ENCODE measurements at places on chromosomes 2 and 18. TPM values are rescaled to one million over a fixed set of nuclear protein-coding genes. Genes with fewer than 3 reads are reported as not detected.

CKAP2L gene
- total RNA-seq, result 40.3 TPM

DNA sequence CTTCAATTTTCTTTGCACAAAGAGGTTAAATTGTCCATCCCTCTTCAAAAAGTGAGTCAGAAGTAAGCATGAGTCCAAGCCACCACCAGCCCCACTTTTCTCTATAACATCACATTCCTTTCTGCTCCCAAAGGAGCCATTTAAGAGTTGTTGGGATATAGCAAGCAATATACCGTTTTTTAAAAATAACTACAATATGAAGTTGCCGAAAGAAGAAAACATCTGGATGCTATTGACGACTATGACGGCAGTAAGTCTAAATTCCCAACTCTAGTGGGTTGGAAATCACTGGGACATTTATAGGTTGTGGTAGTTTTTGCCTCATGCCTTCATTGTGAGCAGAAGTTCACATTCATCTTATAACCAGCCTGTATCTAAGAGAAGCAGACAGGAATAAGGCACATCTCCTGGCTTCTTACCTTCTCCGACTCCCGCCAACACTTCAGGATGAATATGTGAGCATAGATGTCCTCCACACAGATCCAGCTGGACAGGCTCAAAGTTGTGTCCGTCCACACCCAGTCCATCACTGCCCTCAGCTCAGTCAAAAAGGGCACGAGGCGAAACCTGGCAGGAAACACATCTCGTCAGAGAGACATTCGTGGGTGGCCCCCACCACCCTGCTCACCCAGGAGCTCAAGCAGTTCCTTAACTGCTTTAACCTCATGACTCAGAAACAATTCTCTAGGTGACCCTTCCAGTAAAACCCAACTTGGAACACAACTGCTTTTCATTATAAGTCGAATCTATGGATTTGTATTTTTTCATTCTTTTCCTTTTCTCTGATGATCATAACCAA, 163.6 kb downstream of the NAPG start:
- H3K27ac ChIP-seq, result no peak overlapping the region
- H3K4me1 ChIP-seq, result no peaks in the 10 kb centered on the region
- no peaks in the 10 kb centered on the region for H3K36me3 ChIP-seq
- H3K4me3 ChIP-seq, result no peak overlapping the region
- no peak for DNase-seq

DNA sequence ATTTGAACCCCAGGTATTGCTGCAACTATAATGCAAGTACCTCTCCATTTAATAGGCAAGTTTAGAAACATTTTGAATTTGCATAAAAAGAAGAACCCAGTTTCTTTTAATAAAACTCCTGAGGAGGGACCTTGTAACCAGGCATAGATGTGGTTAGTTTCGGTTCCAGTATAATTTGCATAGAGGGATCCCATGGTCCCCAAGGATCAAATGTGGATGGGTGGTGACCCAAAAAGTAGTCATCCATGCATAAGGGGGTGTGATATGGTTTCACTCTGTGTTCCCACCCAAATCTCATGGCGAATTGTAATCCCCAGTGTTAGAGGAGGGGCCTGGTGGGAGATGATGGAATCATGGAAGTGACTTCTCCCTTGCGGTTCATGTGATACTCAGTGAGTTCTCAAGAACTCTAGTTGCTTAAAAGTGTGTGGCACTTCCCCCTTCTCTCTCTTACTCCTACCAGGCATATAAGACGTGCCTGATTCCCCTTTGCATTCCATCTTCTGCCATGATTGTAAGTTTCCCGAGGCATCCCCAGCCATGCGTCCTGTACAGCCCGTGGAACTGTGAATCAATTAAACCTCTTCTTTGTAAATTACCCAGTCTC, 40.2 kb upstream of the SKA1 start:
- H3K4me3 ChIP-seq, result no peak overlapping the region
- no peak for DNase-seq
- H3K4me1 ChIP-seq, result no peaks in the 10 kb centered on the region
- H3K36me3 ChIP-seq, result no peaks in the 10 kb centered on the region
- H3K27ac ChIP-seq, result no peak overlapping the region
- H3K27me3 ChIP-seq, result peaks cover 2% of the 10 kb centered on the region

- H3K4me3 ChIP-seq, result no peak overlapping the region
- H3K36me3 ChIP-seq, result no peaks in the 10 kb centered on the region
- H3K4me1 ChIP-seq, result no peaks in the 10 kb centered on the region
- DNase-seq, result no peak
- peaks cover 23% of the 10 kb centered on the region for H3K27me3 ChIP-seq
- H3K27ac ChIP-seq, result no peak overlapping the region
These were observed 127.5 kb downstream of the GLI2 start for GRCh38 chr2:120863146-120863545.

DNA sequence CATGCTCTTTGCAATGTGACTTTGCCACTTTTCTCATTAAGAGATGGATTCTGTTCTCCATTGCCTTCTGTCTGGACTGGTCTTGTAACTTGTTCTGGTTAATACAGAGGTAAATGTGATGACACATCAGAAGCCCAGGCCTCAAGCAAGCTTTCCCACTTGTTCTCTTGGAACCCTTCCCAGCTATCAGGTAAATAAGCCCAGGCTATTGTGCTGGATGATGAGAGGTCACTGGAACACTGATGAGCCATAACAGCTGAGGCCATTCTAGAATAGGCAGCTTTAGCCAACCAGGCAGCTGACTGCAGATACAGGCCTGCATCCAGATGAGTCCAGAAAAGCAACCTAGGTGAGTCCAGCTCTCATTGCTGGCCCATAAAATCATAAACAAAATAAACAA, 1007.0 kb upstream of the ACVR2A start:
- H3K36me3 ChIP-seq, result no peaks in the 10 kb centered on the region
- H3K27ac ChIP-seq, result no peak overlapping the region
- H3K4me1 ChIP-seq, result no peaks in the 10 kb centered on the region
- H3K27me3 ChIP-seq, result no peaks in the 10 kb centered on the region

- H3K27ac ChIP-seq, result no peak overlapping the region
- no peak overlapping the region for H3K4me3 ChIP-seq
- H3K4me1 ChIP-seq, result peaks cover 17% of the 10 kb centered on the region
- H3K27me3 ChIP-seq, result peaks cover 42% of the 10 kb centered on the region
These were observed 4.5 kb upstream of the GLI2 start for GRCh38 chr2:120731175-120731574.

GRCh38 chr2:85724731-85725181, 29.0 kb upstream of the ATOH8 start:
- no peak overlapping the region for H3K4me3 ChIP-seq
- no peak overlapping the region for H3K27ac ChIP-seq
- peaks cover 7% of the 10 kb centered on the region for H3K4me1 ChIP-seq
- H3K27me3 ChIP-seq, result peaks cover 29% of the 10 kb centered on the region
- DNase-seq, result no peak
- H3K36me3 ChIP-seq, result peaks cover 1% of the 10 kb centered on the region

GRCh38 chr2:122072666-122073065, 317.2 kb downstream of the TSN start:
- no peaks in the 10 kb centered on the region for H3K27me3 ChIP-seq
- no peaks in the 10 kb centered on the region for H3K4me1 ChIP-seq
- H3K4me3 ChIP-seq, result no peak overlapping the region

GRCh38 chr2:181311837-181312236, 145.3 kb upstream of the ITGA4 start:
- peaks cover 47% of the 10 kb centered on the region for H3K4me1 ChIP-seq
- peaks cover 4% of the 10 kb centered on the region for H3K36me3 ChIP-seq
- H3K27me3 ChIP-seq, result no peaks in the 10 kb centered on the region

Data from activated naive CD8-positive, alpha-beta T cell treated with anti-CD3 and anti-CD28 coated beads, Interleukin-2, amount 10 ng/mL, durations not matched to agents 7 days and 5 days (primary cell).